ENCODE measurements at places on chromosomes 6 and 20.

- DNase-seq, result no peak
Measured at GRCh38 chr6:34522761-34523160, 33.4 kb downstream of the SPDEF start.

- no peak for DNase-seq
Measured at GRCh38 chr6:14549304-14549770, 431.8 kb downstream of the CD83 start.

DNA sequence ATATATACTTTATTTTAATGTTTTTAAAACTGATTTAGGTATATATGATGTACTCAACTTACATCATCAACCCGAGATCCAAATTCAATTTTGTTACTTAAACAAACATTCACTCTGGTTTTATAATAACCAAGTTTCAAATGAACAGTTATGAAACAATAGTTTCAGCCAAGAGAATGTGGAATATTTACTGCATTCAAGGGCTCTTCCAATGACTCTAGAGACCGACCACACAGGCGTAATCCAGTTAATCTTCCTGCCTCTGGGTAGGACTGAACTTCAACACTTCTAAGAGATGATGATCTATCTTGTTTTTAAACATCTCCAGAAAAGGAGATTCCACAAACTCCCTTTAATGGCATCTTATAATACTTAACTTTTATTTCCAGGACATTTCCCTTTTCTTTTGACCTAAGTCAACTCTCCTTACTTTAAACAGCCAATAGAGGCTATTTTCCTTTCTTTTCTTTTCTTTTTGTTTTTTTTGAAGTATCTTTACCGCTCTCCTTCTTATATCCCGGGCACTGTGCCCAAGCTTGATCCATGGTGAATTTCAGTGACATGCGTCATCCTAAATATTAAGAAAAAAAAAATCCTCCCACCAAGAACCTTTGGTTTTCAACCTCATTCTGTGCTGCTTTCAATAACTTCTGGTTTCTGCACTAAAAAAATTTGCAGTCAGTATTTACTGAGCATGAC lies 110.1 kb downstream of the KIF13A start:
- no peak for DNase-seq

DNA sequence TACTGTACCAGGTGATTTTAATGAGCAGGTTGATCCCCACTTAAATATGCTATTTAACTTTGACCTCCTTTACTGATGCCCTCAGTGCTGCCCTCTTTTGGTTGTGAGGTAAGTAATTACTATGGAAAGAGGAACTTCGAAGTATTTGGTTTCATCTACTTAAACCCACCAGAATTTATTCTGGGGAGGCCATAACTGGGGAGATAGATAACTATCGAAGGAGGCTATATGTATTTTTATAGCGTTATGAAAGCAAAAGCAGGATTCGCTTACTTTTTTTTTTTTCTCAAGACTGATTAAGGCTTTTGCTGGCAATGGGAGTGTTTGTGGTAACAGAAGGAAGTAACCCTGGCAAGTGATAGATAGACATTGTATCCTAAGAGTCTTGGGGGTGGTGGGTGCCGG lies 168.9 kb upstream of the CENPW start:
- no peak for DNase-seq

DNA sequence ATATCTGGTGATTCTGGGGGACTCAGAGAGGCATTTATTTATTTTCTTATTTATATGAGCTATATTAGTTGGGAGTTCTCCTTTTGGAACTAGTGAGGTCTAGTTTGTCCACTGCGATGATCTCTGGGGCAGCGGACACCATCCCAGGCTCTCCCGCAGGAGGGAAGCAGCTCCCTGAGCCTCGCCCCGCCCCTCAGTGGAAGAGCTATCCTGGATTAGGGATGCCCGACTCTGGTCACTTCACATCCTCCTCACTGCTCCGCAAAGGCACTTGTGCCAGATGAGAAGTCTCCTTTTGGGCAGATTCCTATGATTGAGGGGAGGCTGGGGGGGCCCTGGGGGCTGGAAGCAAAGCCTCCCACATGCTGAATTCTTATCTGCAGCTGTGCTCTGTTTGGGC lies 3.6 kb upstream of the MAS1 start:
- DNase-seq, result no peak

DNA sequence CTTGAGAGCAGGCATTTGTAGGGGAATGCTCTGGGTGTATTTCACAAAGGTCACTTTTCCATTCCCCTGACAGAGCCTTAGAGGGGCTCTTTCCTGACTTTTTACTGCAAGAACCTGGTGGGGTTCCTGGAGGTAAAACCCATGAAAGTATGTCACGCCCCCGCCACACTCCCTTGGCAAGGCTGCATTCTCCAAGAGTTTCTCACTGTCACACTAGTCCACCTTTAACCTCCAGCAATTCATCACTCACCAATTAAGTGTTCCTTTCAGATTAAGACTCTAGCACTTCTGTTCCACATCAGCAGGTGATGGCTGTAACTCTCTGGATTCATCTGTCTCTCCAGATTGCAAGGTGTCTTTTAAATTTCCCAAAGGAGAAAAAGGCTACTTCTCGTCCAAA lies 32.7 kb upstream of the NKX2-4 start:
- DNase-seq, result no peak

GRCh38 chr6:168968801-168969200 lies 284.8 kb downstream of the THBS2 start:
- DNase-seq, result no peak

- no peak for DNase-seq
Measured at GRCh38 chr6:101150226-101150625, 243.3 kb upstream of the GRIK2 start.

GRCh38 chr6:134701301-134701700 lies 248.6 kb downstream of the ALDH8A1 start:
- DNase-seq, result no peak

DNA sequence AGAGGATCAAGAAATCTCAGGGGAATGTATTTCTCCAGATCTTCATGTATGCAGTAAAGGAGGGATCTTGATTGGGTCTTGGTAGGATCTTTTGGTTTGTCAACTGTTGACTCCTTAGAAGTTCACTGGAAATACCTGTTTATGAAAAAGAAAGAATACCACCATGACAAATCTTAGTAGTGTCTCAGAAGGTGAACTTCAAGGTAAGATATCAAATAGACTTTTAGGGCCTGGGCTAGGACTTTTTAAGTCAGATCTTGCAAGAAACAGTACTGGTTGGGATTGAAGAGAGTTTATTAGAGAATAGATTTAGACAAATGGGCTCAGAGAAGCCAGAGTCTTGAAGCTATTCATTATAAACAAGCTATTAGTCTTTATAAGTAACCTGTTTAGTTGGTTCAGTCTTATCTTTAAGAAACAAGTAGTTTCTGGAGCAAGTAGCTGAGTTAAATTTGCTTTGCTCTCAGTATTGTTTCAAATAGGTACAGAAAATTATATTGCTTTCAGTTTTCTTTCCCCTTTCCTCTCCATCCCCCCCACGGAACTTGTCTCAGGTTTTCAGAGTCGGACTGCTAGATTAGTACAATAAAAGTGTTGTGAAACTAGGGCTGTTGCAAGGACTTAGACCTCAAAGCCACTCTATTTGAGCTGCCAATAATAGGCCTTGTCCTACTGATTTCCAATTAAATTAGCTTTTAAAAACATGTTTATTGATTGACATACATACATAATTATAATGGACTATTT lies 529.1 kb upstream of the CITED2 start:
- DNase-seq, result no peak

GRCh38 chr20:51227744-51228143 lies 204.8 kb upstream of the KCNG1 start:
- DNase-seq, result no peak

DNA sequence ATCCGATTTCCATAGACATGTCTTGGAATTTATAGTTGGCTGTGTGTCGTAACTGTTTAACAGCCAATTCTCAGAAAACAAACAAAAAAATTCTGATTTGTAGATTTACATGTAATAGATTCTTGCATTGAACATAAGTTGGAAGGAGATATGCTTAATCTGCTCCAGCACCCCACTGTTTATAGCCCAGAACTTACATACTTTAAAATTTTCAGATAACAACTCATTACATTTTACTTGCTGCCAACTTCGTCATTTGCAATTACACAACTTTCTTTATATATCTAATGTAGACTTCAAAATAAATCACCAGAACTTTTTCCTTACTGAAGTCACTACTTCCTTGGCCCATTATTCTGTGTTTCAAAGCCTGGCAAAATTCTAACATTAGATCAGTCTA lies 472.3 kb upstream of the EYS start:
- DNase-seq, result no peak

GRCh38 chr6:45650524-45651135 lies 272.9 kb upstream of the SUPT3H start:
- DNase-seq, result peak; percentile 16

DNA sequence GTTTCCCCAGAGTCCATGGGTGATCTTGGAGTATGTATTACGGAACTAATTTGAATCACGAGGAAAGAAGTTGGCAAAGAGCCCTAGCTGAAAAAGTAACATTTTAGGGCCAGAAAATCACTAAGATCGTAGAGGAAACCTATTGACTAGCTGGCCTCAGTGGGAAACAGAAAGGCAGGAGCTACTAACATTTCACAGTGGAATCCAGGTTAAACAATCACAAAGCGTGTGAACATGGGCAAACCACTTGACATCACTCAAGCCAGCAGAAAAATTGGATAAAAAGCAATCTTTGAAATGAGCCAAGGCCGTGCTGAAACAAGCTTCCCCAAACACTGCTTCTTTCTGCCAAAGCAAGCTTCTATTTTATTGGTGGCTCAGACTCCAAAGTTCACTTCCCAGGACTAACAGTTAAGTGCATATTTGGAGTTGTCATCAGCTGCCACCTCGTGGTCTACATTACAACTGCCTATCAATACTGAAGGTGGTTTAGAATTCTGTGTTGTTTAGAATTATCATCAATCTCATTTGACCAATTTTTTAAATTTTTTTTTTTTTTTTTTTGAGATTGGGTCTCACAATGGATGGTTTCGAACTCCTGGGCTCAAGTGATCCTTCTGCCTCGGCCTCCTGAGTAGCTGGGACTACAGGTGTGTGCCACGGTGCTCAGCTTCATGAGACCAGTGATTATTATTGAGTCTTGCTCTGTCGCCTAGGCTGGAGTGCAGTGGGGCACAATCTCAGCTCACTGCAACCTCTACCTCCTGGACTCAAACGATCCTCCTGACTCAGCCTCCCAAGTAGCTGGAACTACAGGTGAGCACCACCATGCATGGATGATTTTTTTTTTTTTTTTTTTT lies 10.6 kb downstream of the RPS10 start:
- peak; percentile 38 for DNase-seq

- no peak for DNase-seq
Measured at GRCh38 chr20:53804920-53805894, 211.6 kb upstream of the ZNF217 start.

DNA sequence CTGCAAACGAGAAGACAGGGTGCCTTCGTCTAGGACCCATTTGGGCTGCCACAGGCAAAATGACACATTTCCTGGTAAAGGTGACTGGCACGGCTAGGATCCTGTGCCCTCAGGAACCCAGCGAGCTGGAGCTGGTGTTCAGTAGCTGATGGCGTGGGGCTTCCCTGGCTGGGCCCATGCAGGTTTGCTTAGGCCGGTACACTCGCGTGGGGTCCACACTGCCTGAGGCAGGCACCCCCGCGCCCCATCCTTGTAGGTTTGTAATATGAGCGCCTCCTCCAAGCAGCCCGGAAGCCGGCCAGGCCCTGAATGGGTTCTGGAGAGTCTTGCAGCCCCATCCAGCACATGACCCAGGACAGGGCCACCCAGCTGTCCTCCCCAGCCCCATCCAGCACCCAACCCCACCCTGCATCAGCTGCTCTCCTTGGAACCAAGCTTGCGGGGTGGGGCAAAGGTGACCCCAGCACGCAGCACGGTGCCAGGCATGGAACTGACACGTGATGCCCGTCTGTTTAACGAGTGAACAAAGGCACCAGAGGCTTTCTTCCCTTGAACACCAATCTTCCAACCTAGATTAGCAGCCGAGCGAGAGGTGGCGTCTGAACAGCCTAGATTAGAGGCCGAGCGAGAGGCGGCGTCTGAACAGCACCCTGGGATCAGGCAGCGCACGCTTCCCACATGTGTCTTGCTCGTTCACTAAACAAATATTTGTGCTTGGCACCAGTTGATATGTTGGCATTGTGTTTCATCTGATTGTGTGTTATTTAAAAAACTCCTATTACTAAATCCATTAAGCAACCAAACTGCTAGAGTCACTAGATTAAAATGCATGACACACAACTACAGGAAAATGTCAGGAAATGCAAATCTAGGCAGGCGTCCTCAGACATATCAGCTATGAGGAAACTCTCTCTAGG lies 112.1 kb downstream of the DLL1 start:
- no peak for DNase-seq

DNA sequence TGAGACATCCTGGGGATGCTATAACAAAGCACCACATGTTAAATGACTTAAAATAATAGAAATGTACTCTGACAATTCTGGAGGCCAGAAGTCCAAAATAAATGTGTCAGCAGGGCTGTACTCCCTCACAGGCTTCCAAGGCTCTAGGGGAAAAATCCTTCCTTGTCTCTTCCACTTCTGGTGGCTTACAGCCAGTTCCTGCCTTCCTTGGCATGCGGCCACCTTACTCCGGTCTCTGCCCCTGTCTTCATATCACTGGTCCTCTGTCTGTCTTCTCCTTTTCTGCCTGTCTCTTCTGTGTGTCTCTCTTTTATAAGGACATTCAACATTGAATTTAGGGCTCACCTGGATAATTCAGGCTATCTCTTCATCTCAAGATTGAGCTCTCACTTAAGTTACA lies 155.3 kb upstream of the SYNCRIP start:
- no peak for DNase-seq

DNA sequence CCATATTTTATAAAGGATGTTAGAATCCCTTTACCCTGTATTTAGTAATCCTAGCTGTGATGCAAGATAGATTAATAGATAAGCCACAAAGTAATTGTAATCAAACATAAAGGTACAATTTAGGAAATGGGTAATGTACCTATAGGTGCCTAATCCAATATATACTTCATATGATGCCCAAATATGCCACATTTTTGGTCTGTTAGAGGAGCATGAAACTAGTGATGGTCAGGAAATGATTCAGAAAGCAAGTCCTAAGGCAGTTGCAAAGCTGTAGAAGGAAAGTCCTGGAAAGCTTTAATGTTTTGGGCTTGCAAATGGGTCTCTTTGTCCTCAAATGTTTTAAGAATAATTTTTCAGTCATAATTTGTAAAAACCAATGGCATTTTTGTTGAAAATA lies 76.6 kb upstream of the PTPRK start:
- no peak for DNase-seq

GRCh38 chr20:61185841-61186601 lies 66.0 kb upstream of the CDH4 start:
- DNase-seq, result no peak

DNA sequence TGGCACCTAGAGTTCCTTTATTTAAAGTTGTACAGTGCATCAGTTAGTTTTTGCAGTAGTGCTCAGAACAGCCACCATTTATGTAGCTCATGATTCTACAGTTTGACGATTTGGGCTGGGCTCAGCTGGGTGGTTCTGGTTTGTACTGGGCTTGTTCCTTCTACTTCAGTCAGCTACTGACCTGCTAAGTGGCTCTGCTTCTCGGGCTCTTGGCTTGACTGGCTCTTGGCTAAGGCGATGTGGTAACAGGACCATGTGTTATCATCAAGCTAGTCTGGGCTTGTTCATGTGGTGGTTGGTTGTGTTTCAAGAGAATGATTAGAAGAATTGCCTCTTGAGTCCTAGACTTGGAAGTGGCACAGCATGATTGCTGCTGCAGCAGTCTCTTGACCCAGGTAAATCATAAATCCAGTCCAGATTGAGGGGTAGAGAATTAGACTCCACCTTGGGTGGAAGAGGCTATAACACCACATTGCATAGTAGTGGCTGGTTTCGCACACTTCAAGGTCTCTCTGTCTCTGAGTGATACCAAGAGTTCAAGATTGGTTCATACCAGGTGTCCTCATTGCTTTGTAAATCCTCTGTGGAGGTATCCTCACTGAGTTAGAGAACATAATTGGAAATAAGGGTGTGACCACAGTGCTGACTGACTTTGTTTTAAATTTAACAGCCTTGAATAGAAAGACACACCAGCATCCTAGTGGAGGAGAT lies 253.0 kb downstream of the ARID1B start:
- no peak for DNase-seq
